Karpas-422 (cell line): ENCODE measurements at places on chromosomes 5 and 9.

DNA sequence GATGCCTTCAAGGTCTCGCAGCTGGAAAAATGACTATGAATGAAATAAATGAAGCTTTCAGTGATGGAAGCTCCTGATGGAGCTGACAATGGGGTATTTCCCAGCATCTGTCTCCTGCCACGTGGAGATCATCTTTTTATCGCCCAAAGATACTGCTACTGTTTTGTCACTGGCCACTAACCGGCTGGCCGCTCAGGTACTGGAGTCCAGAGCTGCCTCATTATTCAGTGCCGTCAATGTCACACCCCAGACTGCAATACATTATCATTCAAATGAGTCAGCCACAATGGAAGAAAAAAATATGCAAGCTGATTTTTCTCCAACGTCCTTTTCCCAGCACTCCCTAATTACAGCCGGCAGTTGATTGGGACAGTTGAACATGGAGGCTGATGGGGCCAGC lies 280.4 kb downstream of the ZSWIM6 start:
- no peak for DNase-seq

GRCh38 chr9:5579881-5580280 lies 49.0 kb upstream of the RIC1 start:
- DNase-seq: no peak

- DNase-seq: no peak
Measured at GRCh38 chr9:87492642-87493041, 5.0 kb upstream of the DAPK1 start.

DNA sequence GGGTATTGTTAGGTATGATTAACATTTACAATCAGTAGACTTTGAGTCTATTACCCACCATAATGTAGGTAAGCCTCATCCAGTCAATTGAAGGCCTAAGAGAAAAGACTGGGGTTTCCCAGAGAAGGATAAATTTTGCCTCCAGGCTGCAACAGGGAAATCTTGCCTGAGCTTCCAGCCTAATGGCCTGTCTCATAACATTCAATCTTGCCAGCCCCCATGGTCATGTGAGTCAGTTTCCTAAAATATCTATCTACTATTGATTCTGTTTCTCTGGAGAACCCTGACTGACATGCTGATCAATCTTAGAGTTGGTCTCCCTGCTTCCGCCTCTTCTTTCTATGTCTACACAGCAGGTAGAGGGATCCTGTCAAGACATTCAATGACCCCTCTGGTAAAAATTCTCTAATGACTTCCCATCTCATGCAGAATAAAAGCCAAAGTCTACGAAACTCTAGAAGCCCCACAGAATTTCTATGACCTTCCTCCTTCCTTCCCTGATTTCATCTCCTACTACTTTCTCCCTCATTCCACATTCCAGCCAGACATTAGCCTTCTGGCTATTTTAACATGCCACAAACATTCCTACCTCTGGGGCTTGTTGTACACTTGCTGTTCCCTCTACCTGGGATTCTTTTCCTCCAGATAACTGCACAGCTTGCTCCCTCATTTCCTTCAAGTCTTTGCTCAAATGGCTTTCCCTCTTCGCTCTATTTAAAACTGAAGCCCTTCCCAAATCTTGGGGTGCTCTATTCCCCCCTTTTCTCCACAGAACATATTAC lies 60.2 kb downstream of the FBXW11 start:
- DNase-seq: no peak

GRCh38 chr5:154587123-154588026 lies 109.3 kb upstream of the HAND1 start:
- DNase-seq: no peak

DNA sequence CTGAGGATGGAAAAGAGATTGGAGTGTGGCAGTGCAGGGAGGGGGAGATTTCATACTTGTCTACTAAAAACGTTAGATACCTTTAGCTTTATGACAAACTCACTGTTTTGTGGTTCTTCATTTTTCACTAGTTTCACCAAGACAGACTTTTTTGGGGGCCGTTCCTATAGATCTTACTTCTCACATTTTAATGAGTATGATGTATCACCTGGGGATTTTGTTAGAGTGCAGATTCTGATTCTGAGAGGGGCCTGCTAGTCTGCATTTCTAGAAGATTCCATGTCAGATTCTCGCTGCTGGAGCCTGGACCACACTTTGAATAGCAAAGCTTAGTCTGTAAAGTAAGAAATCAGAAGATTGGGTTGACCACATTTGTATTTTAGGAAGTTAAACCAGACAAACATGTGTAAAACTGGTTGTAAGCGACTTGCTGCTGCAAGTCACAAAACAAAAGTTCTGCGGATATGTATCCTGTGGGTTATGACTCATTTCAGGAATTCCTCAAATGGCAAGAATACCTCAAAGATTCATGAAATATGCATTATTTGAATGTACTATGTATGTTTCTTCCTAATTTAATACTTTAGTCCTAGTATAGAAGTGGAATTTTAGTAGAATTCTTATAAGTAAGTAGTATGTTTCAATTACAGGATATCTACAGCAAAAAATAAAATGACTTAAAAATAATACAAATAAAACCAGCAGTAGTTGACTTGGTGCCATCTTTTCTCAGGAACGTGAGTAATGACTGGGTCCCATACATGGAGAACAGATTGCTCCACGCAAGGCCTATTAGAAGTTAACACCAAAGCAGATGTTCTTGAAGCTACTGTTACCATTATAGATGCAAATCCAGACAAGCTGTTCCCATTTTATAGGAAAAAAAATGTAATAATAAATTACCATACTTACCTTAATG lies 27.8 kb downstream of the NFIL3 start:
- DNase-seq: no peak

- DNase-seq: no peak
Measured at GRCh38 chr5:91212714-91213092, 170.4 kb downstream of the ARRDC3 start.

DNA sequence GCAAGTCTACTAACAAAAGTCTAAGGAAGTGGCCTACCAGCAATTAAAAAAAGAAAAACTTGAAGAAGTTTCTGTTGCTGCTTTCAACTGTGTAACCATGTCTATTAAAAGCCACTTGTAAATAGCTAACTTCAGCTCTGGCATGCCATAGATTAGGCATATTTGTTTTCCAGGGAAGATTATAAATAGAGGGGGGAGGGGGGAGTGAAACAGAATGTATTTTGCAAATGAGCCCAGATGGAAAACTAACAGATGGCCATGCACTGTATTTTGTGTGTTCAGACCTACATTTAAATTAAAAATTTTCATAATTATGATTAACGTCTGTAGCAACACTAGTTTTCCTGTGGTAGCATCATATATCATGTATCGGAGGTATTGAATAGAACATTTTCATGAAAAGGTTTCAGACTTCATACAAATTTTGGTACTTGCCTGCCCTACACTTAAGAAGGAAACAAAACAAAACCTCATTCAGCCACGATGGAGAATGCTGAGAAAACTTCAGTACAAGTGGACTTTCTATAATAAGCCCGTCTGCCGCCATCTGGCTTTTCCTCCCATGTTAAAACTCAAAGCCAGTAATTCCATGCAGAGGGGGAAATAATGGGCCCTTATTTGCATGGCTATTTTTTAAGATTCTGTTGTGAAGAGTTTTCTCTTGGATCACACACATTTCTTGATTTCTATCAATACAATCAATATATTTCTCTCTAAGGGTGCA lies 220.4 kb upstream of the SMARCA2 start:
- no peak for DNase-seq

DNA sequence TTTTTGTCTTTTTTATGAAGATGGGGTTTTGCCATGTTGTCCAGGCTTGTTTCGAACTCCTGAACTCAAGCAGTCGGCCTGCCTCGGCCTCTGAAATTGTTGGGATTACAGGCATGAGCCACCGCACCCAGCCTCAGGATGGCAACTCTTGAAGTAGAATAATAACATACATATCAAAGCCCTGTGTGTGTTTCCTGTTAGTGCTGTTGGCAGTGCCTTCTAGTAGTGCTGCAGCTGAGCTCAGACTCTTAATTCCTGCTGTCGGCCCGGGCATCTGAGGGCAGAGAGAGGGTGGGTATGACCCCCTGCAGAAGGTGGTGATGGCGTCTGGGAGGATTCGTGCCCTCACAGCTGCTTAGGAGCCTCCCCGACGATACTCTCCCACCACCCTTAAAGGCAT lies 227.2 kb downstream of the PDZD2 start:
- DNase-seq: no peak

- no peak for DNase-seq
Measured at GRCh38 chr5:15001517-15001916, 129.9 kb upstream of the ANKH start.
